ENCODE measurements at places on chromosomes 7 and 10. TPM values are rescaled to one million over a fixed set of nuclear protein-coding genes. Genes with fewer than 3 reads are reported as not detected.

Gene HKDC1
- total RNA-seq = 0.13 TPM

Gene SPDYE18
- not detected for total RNA-seq

DNA sequence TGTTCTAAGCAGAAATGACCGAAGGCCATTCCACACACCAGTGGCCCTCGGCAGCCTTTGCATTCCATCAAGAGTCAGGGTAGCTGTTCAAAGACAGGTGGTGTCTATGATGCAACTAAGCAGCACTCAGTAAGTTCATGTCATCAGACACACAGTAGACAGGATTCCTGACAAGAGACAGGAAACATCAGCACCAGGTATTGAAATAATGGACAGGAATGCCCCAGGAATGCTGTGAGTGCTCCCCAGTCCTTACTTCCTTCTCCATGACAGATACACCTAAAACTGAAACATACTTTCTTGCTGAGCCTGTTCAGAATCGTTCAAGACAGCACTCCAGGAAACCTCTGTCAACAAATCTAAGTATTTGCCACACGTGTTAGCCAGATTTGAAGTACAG lies 204.4 kb downstream of the TPST1 start:
- DNase-seq = no peak
- peaks cover 4% of the 10 kb centered on the region for H3K4me1 ChIP-seq
- no peak overlapping the region for H3K27ac ChIP-seq
- H3K4me3 ChIP-seq = no peak overlapping the region
- H3K27me3 ChIP-seq = no peaks in the 10 kb centered on the region
- no peaks in the 10 kb centered on the region for H3K36me3 ChIP-seq

DNA sequence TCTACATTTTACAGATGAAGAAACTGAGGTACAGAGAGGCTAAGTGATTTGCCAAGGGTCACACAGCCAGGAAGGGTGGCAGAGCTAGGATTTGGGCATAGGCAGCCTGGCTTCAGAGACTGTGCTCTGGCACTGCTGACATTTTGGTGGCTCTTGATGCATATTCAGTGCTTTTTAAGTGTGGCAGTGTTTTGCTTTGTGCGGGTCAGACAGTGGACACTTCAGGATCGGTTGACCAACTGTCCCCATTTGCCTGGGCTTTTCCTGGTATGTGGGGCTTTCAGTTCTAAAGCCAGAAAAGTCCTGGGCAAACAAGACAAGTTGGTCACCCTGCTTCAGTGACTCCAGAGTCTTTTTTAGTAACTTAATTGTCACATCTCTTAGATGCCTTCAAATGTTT lies 35.0 kb downstream of the SUFU start:
- H3K27me3 ChIP-seq = no peaks in the 10 kb centered on the region
- no peaks in the 10 kb centered on the region for H3K36me3 ChIP-seq
- DNase-seq = no peak
- H3K4me1 ChIP-seq = peaks cover 20% of the 10 kb centered on the region
- H3K4me3 ChIP-seq = no peak overlapping the region

Gene IFIT1
- 18.8 TPM for total RNA-seq

Gene SLC26A4
- not detected for total RNA-seq

DNA sequence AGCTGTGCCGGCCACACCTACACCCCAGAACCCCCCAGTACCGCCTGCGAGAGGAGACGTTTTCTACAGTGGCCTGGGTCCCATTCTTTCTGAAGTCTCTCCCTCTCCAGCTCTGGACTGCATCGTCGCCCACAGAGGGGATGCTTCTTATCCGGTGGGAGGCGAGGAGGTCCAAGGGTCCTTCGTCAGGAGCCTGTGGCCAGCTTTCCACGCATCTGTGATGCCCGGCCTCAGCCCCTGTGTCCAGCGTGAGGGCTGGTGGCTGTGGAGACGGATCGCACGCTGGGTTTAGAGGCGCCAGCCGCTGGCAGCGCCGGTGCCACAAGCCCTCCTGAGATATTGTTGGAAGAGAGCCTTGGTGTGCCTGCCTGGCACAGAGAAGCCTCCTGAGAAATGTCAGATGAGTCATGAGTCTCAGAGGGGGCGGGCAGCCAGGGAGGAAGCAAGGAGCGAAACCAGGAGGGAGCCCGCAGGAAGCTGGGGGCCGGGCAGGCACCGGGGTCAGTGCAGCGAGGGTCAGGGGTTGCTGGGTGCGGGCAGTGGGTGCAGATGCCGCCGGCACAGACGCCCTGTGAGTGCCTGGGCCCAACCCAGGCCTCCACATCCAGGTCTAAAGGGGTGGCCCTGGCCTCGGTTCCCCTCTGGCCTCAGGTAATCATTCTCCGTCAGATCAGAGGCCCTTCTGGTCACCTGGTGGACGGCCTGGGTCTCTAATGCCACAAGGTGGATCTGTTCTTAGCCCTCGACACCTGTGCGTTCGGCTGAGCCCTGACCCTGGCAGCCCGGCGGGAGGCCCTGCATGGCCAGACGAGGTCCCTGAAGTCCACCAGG lies 86.0 kb upstream of the DIP2C start:
- no peaks in the 10 kb centered on the region for H3K4me1 ChIP-seq
- no peak for DNase-seq
- no peaks in the 10 kb centered on the region for H3K36me3 ChIP-seq
- no peak overlapping the region for H3K27ac ChIP-seq

- H3K27me3 ChIP-seq = no peaks in the 10 kb centered on the region
- H3K4me1 ChIP-seq = no peaks in the 10 kb centered on the region
- no peak for DNase-seq
- no peaks in the 10 kb centered on the region for H3K36me3 ChIP-seq
- no peak overlapping the region for H3K4me3 ChIP-seq
These were observed 708.2 kb upstream of the LRRN3 start for GRCh38 chr7:110382736-110383135.

GRCh38 chr7:77537136-77537777 lies at the start of gene PTPN12:
Gene PTPN12, plus strand, starts transcription at chr7:77537295. Its CDS starts 252 bp downstream, at chr7:77537547.
- no peaks in the 10 kb centered on the region for H3K36me3 ChIP-seq
- no peak for DNase-seq
- no peaks in the 10 kb centered on the region for H3K27me3 ChIP-seq
- peaks cover 3% of the 10 kb centered on the region for H3K4me1 ChIP-seq
- peak within 1 kb of the TSS; percentile 83 for H3K27ac ChIP-seq

Gene CHN2
- total RNA-seq = 0.27 TPM

Gene EEPD1
- 1.0 TPM for total RNA-seq

- no peaks in the 10 kb centered on the region for H3K4me1 ChIP-seq
- DNase-seq = no peak
- no peaks in the 10 kb centered on the region for H3K36me3 ChIP-seq
- H3K27ac ChIP-seq = no peak overlapping the region
- no peaks in the 10 kb centered on the region for H3K27me3 ChIP-seq
- H3K4me3 ChIP-seq = no peak overlapping the region
These were observed 82.9 kb upstream of the WDR11 start for GRCh38 chr10:120768227-120768626.

- DNase-seq = no peak
- no peaks in the 10 kb centered on the region for H3K27me3 ChIP-seq
These were observed 402.8 kb upstream of the PODXL start for GRCh38 chr7:131959106-131959812.

Gene TSPAN13
- 0.35 TPM for total RNA-seq

GRCh38 chr10:80598084-80598798 lies 60.5 kb downstream of the SH2D4B start:
- H3K4me1 ChIP-seq = peaks cover 17% of the 10 kb centered on the region
- no peaks in the 10 kb centered on the region for H3K27me3 ChIP-seq
- H3K36me3 ChIP-seq = no peaks in the 10 kb centered on the region
- DNase-seq = peak; percentile 66
- no peak overlapping the region for H3K27ac ChIP-seq
- H3K4me3 ChIP-seq = no peak overlapping the region

Gene RTKN2
- total RNA-seq = not detected

- H3K4me1 ChIP-seq = no peaks in the 10 kb centered on the region
- no peak overlapping the region for H3K27ac ChIP-seq
- DNase-seq = no peak
- no peaks in the 10 kb centered on the region for H3K36me3 ChIP-seq
These were observed 384.1 kb downstream of the GATA3 start for GRCh38 chr10:8438603-8439002.

Gene HMX2
- 19.8 TPM for total RNA-seq

DNA sequence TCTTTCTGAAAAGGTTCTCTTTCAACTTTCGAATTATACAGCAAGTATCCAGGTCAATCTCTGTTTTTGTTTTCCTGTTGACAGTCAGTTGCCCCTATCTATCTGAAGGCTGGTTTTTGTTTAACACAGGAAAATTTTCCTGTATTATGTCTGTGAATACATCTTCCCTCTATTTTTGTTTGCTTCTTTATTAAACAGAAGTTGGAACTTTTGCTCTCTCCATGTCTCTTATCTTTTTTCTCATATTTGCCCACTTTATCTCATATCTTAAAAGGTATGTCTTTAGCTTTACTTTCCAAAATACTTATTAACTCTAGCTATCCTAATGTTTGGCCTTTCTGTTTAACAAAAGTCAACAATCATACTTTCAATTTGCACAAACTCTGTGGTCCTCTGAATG lies 95.0 kb downstream of the BRAF start:
- no peak overlapping the region for H3K4me3 ChIP-seq
- no peaks in the 10 kb centered on the region for H3K36me3 ChIP-seq
- H3K27ac ChIP-seq = no peak overlapping the region
- H3K4me1 ChIP-seq = no peaks in the 10 kb centered on the region
- DNase-seq = no peak

Gene DNAJB12
- total RNA-seq = 27.7 TPM

GRCh38 chr10:86139066-86139657 lies 227.4 kb downstream of the GRID1 start:
- no peak for DNase-seq
- no peaks in the 10 kb centered on the region for H3K4me1 ChIP-seq
- H3K27ac ChIP-seq = no peak overlapping the region
- no peak overlapping the region for H3K4me3 ChIP-seq
- H3K27me3 ChIP-seq = no peaks in the 10 kb centered on the region
- H3K36me3 ChIP-seq = no peaks in the 10 kb centered on the region

DNA sequence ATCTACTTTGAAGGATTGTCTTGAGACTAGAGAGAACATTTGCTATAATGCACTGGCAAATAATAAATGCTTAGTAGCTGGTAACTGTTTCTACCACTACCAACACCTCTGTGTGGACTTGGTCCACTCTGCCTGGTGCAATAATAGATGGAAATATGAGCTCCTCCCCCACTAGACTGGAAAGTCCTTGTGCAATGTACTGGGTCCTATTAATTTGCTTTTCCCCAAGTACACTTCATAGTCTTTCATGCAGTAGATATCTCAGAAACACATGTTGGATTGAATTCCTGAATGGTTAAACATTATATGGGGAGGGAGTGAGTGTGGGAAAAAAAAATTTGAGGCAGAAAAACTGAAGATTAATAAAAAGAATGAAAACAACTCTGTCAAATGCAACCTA lies 119.3 kb downstream of the C10orf90 start:
- no peak overlapping the region for H3K4me3 ChIP-seq
- no peaks in the 10 kb centered on the region for H3K27me3 ChIP-seq
- H3K27ac ChIP-seq = no peak overlapping the region
- H3K4me1 ChIP-seq = no peaks in the 10 kb centered on the region

- H3K27me3 ChIP-seq = no peaks in the 10 kb centered on the region
- no peak for DNase-seq
- H3K36me3 ChIP-seq = no peaks in the 10 kb centered on the region
- H3K27ac ChIP-seq = no peak overlapping the region
These were observed 133.9 kb downstream of the PCDH15 start for GRCh38 chr10:54667136-54667535.

GRCh38 chr10:77869626-77870420 lies 56.7 kb downstream of the DLG5 start:
- no peaks in the 10 kb centered on the region for H3K36me3 ChIP-seq
- no peaks in the 10 kb centered on the region for H3K27me3 ChIP-seq
- H3K4me3 ChIP-seq = no peak overlapping the region
- H3K27ac ChIP-seq = no peak overlapping the region
- DNase-seq = no peak

GRCh38 chr7:71498381-71498780 lies 366.4 kb downstream of the GALNT17 start:
- H3K36me3 ChIP-seq = no peaks in the 10 kb centered on the region
- no peaks in the 10 kb centered on the region for H3K4me1 ChIP-seq
- no peak overlapping the region for H3K27ac ChIP-seq
- H3K27me3 ChIP-seq = no peaks in the 10 kb centered on the region

DNA sequence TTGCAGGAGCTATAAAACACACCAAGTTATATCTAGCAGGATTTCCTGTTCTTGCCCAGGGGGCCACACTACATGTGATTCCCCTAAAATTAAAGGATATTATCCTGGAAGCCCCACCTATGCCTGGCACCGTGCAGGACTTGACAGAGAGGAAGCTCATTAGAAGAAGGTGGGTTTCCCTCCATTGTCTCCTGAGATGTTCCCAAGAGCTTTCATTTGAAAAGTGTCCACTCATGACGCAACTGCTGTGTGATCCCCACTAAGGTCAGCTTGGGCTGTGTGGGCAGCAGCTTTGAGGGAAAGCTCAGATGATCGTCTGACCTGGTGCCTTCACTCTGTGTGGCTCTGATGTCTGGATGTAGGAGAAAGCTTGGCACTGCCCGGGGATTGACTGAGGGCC lies 53.5 kb downstream of the RAMP3 start:
- no peak overlapping the region for H3K4me3 ChIP-seq
- H3K27me3 ChIP-seq = no peaks in the 10 kb centered on the region
- H3K36me3 ChIP-seq = no peaks in the 10 kb centered on the region
- no peak overlapping the region for H3K27ac ChIP-seq
- DNase-seq = no peak
- no peaks in the 10 kb centered on the region for H3K4me1 ChIP-seq

DNA sequence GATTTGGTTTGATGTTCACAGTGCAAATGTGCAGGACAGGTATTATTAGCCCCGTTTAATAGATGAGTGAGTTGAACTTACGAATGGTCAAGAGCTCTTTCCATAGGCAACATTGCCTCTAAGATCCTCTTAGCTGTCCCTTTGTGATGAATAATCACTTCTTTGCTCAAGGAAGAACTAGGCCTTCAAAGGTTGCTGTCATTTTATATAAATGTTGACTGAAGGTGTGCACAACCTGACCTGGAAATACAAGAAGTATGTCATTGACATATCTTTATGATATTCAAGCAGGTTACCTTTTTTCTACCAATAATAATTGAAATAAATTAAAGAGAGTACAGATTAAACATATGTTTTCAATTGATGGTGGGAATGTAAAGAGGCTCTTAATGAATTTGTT lies 48.5 kb upstream of the GLCCI1 start:
- peaks cover 50% of the 10 kb centered on the region for H3K4me1 ChIP-seq
- H3K27me3 ChIP-seq = no peaks in the 10 kb centered on the region
- no peaks in the 10 kb centered on the region for H3K36me3 ChIP-seq
- no peak for DNase-seq

DNA sequence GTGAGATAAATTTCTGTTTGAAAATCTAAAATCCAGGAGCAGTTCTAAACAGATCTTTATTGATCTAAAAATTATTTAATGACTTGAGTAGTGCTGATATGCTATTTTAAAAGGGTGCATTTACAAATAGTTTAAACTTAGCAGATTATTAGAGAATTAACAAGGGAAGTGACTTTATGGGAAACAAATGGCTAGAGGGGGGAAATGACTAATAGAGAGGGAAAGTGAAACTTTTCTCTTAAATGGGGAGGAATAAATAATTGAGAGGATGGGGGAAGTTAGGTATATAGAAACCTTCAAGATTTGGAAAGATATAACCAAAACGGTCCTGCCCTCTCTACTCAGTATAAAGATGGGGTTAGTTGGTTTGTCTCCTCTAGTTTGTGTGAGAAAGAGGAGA lies 90.1 kb upstream of the ARMC3 start:
- H3K4me3 ChIP-seq = no peak overlapping the region
- H3K4me1 ChIP-seq = no peaks in the 10 kb centered on the region
- no peaks in the 10 kb centered on the region for H3K27me3 ChIP-seq
- DNase-seq = no peak

Gene LRRC18
- total RNA-seq = not detected

All from GM12878 (cell line).